ENCODE measurements at places on chromosomes 5 and 9.

GRCh38 chr9:111601237-111602018 lies 2.0 kb upstream of the PTGR1 start:
- peak; percentile 11 for DNase-seq

DNA sequence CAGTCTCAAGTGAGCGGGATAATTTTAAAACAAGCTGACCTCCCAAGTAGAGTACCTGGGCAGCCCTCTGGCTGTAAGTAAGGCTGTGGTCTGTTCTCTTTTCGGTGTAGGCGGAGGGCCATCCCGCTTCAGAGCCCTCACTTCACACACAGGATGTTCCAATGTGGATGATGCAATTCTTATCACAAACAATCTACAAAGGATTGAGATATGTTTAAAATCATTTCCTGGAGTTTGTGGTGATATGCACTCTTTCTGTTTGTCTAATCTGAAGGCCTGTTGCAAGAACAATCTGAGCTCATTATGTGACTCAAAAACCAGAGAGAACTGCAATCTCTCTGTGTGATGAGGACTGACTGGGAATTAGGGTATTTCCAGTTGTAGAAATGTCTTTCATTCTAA lies 42.5 kb downstream of the ITGA2 start:
- DNase-seq, result peak; percentile 58

DNA sequence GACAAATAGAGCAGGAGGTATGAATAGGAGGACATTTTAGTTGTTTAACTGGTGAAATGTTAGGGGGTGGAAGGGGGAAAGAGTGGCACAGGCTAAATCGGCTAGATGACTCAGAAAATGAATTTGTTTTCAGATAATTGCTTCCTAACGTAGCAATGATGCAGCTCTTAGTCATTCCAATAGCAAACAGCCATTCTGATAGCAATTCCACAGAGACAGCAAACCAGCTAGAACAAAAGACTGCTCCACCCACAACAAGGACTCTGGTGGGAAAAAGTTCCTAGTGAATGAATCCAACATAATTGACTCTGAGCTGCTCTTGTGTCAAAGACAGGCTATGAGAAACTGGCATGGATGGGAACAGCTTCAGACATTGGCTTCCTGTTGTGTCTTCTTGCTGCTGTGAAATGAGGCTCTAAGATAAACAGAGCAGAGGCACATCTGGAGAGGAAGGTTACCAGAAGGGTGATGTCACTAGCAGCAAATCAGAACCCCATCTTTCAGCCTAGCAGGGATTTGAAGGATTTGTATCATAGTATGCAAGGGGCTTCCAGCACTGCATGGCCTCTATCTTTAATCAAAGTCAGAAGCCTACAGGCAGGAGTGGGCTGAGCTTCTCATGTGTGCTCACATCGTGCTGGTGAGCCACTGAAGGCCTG lies 28.1 kb upstream of the F2RL1 start:
- DNase-seq, result peak; percentile 76

- DNase-seq, result no peak
These were observed 1.7 kb downstream of the GOLM1 start for GRCh38 chr9:86097510-86098224.
